ENCODE measurements at places on chromosomes 6 and 20. TPM values are rescaled to one million over a fixed set of nuclear protein-coding genes. Genes with fewer than 3 reads are reported as not detected.

DNA sequence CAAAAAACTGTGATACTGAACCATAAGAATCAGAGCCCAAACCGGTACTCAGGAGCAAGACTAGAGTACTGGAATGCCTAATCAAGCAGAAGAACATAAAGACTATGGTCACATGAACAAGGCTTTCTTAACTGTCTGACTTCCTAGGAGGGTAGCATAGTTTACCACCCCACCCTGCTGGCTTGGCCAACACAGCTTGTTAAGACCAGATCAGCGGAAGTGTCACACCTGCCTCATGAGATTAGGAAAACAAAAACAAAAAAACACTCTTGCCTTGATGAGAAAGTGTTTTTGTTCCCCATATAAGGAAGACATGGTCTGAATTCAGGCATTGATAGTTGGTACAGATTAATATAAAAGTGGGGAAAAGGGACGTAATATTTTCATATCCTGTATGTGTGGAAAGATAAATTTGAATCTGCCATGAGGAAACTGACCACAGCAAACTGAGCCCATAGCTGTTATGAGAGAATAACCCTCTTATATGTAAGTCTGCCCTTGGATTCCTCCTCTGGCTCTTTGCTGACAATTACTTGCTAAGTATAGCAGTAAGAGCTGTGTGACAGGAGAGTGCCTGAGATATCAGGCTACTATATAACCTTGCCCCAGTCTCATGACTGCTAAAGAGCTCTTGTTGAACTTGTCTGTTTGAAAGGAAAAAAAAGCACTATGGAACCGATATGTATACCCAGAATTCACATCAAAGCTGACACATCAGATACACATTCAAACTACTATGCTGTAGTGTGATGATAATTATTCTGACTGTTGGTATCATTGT, 197.1 kb downstream of the EPHA7 start:
- H3K27ac ChIP-seq, result no peak overlapping the region
- H3K36me3 ChIP-seq, result no peaks in the 10 kb centered on the region
- H3K27me3 ChIP-seq, result no peaks in the 10 kb centered on the region
- no peak overlapping the region for H3K4me3 ChIP-seq
- no peaks in the 10 kb centered on the region for H3K4me1 ChIP-seq

- no peaks in the 10 kb centered on the region for H3K27me3 ChIP-seq
- H3K4me1 ChIP-seq, result peaks cover 68% of the 10 kb centered on the region
- peak overlapping the region; percentile 23 for H3K4me3 ChIP-seq
- H3K36me3 ChIP-seq, result peaks cover 56% of the 10 kb centered on the region
- H3K27ac ChIP-seq, result peak overlapping the region; percentile 73
Observed at GRCh38 chr6:549906-550305, 107.0 kb downstream of the HUS1B start.

DNA sequence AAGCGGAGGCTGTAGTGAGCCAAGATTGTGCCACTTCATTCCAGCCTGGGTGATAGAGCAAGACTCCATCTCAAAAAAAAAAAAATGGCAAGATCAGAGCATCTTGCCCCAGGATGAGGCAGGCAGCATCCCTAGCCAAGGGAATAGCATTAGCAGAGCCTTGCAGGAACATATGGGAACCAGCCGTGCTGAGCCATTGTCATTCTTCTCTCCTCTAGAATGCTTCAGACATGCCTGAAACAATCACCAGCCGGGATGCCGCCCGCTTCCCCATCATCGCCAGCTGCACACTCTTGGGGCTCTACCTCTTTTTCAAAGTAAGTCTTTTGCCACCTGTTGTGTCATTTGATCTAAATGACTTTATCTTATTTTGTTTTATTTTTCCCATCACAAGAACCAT, 13.0 kb downstream of the HM13 start:
- H3K36me3 ChIP-seq, result peaks cover 62% of the 10 kb centered on the region
- no peak for DNase-seq
- no peaks in the 10 kb centered on the region for H3K27me3 ChIP-seq
- H3K4me1 ChIP-seq, result peaks cover 15% of the 10 kb centered on the region

DNA sequence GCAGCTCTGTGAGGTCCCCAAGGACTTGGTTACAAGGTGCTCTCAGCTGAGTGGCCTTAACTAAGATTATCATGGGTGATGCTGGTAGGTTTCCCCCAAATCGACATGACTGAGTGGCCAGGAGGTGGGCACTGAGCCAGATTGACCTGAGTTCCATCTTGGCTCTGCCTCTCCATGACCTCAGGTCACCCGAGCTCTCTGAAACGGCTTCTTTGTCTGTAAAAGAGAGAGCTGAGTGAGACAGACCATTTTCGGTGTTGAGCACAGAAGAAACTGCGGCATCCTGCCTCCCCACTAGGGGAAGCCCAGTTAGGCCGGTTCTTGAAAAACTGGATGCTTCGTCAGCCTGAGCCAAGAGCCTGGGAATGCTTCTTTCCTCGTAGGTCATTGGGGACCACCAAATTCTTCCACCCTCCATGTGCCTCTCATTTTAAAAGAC, 14.1 kb upstream of the STX16 start:
- H3K4me1 ChIP-seq, result peaks cover 18% of the 10 kb centered on the region
- DNase-seq, result no peak
- no peak overlapping the region for H3K4me3 ChIP-seq

- H3K27me3 ChIP-seq, result peaks cover 8% of the 10 kb centered on the region
- H3K27ac ChIP-seq, result peak overlapping the region; percentile 32
- peak overlapping the region; percentile 72 for H3K4me3 ChIP-seq
- DNase-seq, result no peak
- peaks cover 36% of the 10 kb centered on the region for H3K4me1 ChIP-seq
Observed at GRCh38 chr6:119076173-119076572, 2.3 kb downstream of the FAM184A start.

Gene VSX1
- not detected for total RNA-seq

DNA sequence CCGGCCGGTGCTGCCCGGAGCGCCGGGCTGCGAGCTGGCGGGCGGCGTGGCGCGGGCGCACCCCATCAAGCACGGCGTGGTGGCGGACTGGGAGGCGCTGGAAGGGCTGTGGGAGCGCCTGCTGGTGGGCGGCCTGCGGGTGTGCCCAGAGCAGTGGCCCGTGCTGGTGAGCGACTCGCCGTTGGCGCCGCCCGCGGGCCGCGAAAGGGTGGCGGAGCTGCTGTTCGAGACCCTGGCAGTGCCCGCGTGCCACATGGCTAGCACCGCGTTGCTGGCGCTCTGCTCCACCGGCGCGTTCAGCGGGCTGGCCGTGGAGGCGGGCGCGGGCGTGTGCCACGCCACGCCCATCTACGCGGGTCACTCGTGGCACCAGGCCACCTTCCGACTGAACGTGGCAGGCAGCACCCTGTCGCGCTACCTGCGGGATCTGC, 517 bp downstream of the ACTL10 start:
- H3K27me3 ChIP-seq, result no peaks in the 10 kb centered on the region
- peaks cover 11% of the 10 kb centered on the region for H3K36me3 ChIP-seq
- H3K4me1 ChIP-seq, result peaks cover 27% of the 10 kb centered on the region
- DNase-seq, result peak; percentile 36
- H3K27ac ChIP-seq, result peak overlapping the region; percentile 67

Gene MRS2
- total RNA-seq, result 30.5 TPM

Measured in activated T-helper 2 cell treated with anti-CD3 and anti-CD28 coated beads, Interferon-gamma antibody, Interleukin-2, Interleukin-4, amounts not matched to agents 10 μg/mL and 5 μg/mL and 100 μg/mL, durations not matched to agents 14 hours and 24 hours and 36 hours (primary cell).